ENCODE measurements at places on chromosomes 3 and 15. TPM values are rescaled to one million over a fixed set of nuclear protein-coding genes. Genes with fewer than 3 reads are reported as not detected.

DNA sequence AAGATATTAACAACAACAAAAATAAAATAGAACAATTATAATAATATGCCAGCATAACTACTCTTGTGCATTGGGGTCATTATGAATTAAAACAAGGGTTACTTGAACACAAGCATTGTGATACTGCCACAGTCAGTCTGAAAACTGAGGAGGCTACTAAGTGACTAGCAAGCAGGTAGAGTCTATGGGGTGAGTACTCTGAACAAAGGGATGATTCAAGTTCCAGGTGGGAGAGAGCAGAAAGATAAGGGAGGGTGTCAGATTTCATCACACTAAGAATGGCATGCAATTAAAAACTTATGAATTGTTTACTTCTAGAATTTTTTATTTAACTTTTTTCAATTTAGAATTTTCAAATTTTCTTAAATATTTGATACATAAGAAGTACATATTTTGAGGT, 754.4 kb upstream of the GOLIM4 start:
- no peak for DNase-seq

DNA sequence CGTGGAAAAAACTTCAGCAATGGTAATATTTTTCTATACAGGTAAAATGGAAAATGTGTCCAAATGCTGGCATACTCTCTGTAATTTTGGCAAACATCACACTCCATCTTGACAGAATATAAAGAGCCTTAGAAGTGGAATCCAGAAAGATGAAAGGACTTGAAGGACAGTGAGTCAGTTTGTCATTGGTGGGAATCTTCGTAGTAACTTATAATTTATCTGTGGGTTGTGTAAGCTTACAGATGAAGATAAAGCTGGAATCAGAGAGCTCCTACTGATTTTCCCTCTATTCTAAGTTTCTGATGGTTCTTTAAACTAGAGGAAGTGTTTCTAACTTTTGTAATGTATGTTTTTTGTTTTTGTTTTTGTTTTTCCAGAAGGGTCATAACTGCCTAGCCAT, 8.7 kb upstream of the PDZRN3 start:
- DNase-seq = no peak

DYNLT2B gene
- total RNA-seq = 9.4 TPM

DNA sequence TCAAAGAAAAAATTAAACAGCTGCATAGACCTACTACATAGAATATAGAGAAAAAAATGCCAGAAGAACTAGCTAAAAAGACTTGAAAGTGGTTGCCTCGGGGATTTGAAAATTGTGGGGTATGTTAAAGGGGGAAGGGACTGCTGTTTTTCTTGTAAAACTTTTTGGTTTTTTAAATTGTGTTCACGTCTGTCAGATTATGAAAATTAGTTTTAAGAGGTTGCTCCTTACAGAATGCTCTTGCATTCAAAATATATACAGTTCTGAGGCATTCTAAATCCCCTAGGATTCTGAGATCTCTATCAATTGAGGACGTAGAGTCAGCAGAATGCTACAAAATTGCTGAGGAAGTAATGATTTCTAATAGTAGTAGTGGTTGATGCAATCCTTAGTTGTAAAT, 28.6 kb downstream of the PIAS1 start:
- no peak for DNase-seq

RTP3 gene
- total RNA-seq = not detected

SLC22A13 gene
- total RNA-seq = 0.58 TPM

- no peak for DNase-seq
These were observed 109.5 kb downstream of the SSR3 start for GRCh38 chr3:156445117-156446090.
